Stimulated activated CD4-positive, alpha-beta T cell treated with anti-CD3 and anti-CD28 coated beads, Interleukin-12 subunit alpha, Interleukin-12 subunit beta, amount 100 ng/mL, for 24 hours (primary cell): ENCODE measurements at places on chromosomes 7 and 10.

- DNase-seq: no peak
These were observed 64.4 kb downstream of the VSTM4 start for GRCh38 chr10:49050906-49051305.

DNA sequence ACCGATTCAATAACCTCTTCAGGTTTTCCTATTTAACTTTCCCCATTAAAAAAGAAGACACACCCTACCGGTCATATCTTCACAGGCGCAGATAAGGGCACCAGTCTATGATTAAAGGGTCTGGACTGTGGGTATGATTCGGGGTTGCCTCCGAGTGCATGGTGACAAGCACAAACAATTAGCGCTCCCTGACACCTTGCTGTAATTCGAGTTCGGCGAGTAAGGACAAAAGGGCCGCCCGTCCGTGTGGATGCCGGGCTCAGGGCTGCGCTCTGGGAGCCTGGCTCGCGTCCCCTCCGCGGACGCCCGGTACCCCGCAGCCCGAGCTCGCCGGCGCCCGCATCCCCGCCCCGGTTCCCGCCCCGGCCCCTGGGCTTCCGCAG is 111.9 kb upstream of the RHEB start:
- no peak for DNase-seq

DNA sequence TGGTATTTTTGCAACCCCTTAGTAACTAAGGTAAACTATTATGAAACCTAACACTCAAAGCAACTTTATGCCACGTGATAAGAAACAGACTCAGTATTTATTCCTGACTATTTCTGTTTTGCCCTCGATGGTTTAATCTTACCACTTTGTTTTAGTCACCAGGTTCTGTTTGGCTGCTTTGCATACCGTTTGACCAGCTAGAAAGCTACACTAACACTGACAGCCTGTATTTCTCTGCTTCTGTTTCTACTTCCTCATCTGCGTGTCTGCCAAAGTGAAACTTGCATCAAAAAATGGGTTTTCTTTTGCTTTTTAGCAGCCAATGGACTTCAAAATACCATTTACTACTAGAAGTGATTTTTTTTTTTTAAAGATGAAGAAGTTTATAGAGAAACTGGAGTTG is 802.5 kb downstream of the GRM8 start:
- DNase-seq: no peak

GRCh38 chr10:33248638-33249037 is 85.8 kb downstream of the NRP1 start:
- DNase-seq: no peak

- DNase-seq: no peak
These were observed 3.1 kb downstream of the PTEN start for GRCh38 chr10:87866412-87866974.

GRCh38 chr10:103671126-103671895 is 177.8 kb downstream of the NEURL1 start:
- DNase-seq: no peak

DNA sequence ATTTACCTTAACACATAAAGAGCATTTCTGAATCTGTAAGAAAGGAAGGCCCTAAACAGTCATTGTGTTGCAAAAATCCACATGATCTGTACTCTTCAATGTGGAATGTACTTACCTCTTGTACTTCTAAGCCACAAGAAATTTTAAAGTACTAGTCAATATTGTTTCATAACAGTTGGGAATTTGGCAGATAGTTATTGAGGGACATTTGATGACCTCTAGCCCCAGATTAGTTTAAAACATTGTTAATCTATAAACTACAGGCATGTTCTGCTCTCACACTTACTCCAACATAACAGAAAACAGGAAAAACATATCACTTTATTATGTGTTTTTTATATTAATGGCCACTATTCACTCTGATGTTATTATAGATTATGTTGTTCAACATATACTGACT is 985.7 kb upstream of the LRRTM3 start:
- DNase-seq: no peak

- DNase-seq: no peak
These were observed 70.6 kb upstream of the PLXDC2 start for GRCh38 chr10:19745672-19746071.

- no peak for DNase-seq
These were observed 48.1 kb downstream of the RGS10 start for GRCh38 chr10:119494236-119495020.

- DNase-seq: peak; percentile 70
These were observed 45.2 kb upstream of the TMEM213 start for GRCh38 chr7:138752518-138753149.

- DNase-seq: no peak
These were observed 446.5 kb upstream of the MKI67 start for GRCh38 chr10:128572696-128573095.

DNA sequence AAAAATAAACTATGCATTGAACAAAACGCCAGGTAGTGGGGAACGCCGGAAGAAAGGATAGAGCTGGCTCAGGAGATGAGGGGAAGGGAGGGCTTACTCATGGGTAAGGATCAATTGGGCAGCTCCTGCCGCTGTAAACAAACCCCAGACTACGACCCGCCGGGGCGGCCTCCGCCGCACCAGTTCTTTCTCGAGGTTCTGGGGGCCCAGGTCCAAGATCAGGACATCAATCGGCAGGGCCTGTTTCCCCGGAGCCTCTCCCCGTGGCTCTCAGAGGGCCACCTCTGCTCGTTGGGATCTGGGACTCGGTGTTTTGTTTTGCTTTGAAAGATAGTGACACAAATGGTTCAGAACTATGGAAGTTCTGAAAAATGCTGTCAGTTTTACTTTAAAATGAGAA is 140.4 kb downstream of the ELFN1 start:
- no peak for DNase-seq

GRCh38 chr7:134636008-134636449 is 10.6 kb upstream of the BPGM start:
- no peak for DNase-seq

GRCh38 chr7:43385856-43386255 is 197.1 kb upstream of the STK17A start:
- DNase-seq: no peak
